ENCODE measurements at places on chromosomes 3 and 15. TPM values are rescaled to one million over a fixed set of nuclear protein-coding genes. Genes with fewer than 3 reads are reported as not detected.

The JAGN1 gene
- total RNA-seq, result 26.7 TPM

The IRAK2 gene
- total RNA-seq, result 21.5 TPM

The GASK1A gene
- 0.38 TPM for total RNA-seq

The ROPN1B gene
- total RNA-seq, result not detected

The TM4SF1 gene
- total RNA-seq, result 910 TPM

The GREM1 gene
- 0.09 TPM for total RNA-seq

The MNS1 gene
- 0.28 TPM for total RNA-seq

The LEKR1 gene
- 0.09 TPM for total RNA-seq

The HYAL1 gene
- 1.8 TPM for total RNA-seq

The CFAP100 gene
- total RNA-seq, result not detected

The CHDH gene
- total RNA-seq, result not detected

The TMEM158 gene
- total RNA-seq, result 5.6 TPM

The SLC28A2 gene
- total RNA-seq, result not detected

The LRCH3 gene
- 63.6 TPM for total RNA-seq

The CHRNA7 gene
- 1.8 TPM for total RNA-seq

The ACAN gene
- total RNA-seq, result not detected

The PLSCR2 gene
- total RNA-seq, result 0.18 TPM

The C3orf49 gene
- total RNA-seq, result not detected

The GOLGA8O gene
- total RNA-seq, result 0.09 TPM

The LDHAL6B gene
- total RNA-seq, result not detected

The PXK gene
- 8.8 TPM for total RNA-seq

The IGDCC3 gene
- total RNA-seq, result not detected

The WDR93 gene
- total RNA-seq, result under 0.01 TPM

The BCHE gene
- 0.09 TPM for total RNA-seq

The GXYLT2 gene
- 0.54 TPM for total RNA-seq

The CEMIP gene
- total RNA-seq, result 0.27 TPM

The PARP3 gene
- 12.4 TPM for total RNA-seq

The ASB14 gene
- not detected for total RNA-seq

The FANCD2OS gene
- not detected for total RNA-seq

The SPATA12 gene
- 0.18 TPM for total RNA-seq

The EPM2AIP1 gene
- 9.9 TPM for total RNA-seq

The EFHB gene
- total RNA-seq, result 0.27 TPM

The TMEM108 gene
- 0.38 TPM for total RNA-seq

The VGLL4 gene
- total RNA-seq, result 68.7 TPM

The AADACL2 gene
- not detected for total RNA-seq

The SLC7A14 gene
- total RNA-seq, result 1.6 TPM

The ETV5 gene
- total RNA-seq, result 30.3 TPM

Measured in endothelial cell of coronary artery (primary cell).